ENCODE measurements at places on chromosomes 1 and 21.
A peak's percentile ranks its signal among the peaks of the same experiment; 100 is the strongest.

DNA sequence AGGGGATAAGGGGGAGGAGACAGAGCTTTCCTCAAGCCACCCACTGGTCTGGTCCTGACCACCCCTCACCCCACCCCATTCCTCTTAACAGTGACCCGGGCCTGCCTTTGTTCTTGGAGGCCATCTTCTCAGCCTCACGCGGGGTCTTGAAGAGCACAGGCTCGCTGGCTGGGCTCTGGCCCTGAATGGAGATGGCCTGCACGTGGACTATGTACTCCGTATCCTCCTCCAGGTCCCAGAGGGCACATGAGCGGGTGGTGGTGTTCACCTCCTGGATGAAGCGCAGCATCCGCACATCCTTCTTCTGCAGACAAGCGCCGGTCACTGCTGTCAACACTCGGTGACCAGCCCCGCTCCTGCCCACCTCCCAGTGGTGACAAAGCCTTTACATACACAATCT lies 2.6 kb downstream of the FNDC5 start:
- DNase-seq = no peak

DNA sequence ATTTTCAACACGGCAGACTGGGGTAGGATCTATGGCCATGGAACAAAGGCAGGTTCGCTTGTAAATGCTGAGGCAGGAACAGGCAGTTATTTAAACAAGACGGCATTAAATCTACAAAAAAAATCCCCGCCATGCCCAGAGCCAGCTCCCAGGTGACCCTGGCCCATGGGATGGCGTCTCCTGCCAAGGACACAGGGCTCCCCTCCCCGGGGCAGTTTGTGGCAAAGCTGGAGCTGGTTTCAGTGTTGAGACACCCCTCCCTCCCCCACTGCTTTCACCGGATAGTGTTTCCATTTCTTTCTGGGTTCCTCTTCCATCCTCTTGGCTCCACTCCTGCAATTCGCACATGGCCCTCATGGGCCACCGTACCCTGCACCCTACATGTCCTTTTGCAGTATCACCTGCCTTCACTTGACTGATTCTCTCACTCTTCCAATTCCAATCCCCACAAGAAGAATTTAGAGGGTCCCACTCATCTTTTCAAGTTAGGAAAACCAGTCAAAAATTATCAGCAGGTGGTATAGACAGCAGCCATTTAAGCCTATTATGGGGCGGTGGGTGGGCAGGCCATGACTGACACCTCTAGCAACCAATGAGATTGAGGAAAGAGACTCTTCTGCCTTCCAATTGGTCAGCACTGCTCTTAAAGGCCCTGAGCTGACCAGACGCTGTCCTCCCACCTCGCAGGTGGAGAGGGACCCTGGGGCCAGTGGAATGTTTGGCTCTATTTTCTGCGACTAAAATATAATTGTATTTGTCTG lies 52.0 kb downstream of the OLIG1 start:
- DNase-seq = no peak

GRCh38 chr21:27082431-27083010 lies 115.6 kb upstream of the ADAMTS5 start:
- DNase-seq = no peak

DNA sequence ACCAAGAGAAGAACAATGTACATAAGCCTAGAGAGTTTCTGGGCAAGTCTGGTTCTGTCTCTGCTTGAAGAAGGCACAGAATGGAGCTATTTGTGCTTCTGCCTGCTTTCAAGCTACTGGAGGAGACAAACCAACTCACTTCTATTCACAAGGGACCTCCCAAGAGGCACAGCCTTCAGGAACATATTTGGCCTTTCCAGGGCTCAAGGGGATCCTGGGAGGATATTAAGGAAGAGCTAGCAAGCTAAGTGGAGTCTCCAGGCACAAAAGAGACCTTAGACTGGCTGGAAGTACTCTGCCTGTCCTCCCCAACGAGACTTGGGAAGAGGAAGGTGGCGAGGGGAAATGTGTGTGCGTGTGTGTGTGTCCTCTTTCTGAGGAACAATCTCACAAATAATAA lies at the start of gene OR6Y1:
Gene OR6Y1 (minus strand): TSS at position 54 of the 400 bp plus-strand sequence. CDS start 6,300 bp downstream, outside the sequence.
- no peak for DNase-seq

DNA sequence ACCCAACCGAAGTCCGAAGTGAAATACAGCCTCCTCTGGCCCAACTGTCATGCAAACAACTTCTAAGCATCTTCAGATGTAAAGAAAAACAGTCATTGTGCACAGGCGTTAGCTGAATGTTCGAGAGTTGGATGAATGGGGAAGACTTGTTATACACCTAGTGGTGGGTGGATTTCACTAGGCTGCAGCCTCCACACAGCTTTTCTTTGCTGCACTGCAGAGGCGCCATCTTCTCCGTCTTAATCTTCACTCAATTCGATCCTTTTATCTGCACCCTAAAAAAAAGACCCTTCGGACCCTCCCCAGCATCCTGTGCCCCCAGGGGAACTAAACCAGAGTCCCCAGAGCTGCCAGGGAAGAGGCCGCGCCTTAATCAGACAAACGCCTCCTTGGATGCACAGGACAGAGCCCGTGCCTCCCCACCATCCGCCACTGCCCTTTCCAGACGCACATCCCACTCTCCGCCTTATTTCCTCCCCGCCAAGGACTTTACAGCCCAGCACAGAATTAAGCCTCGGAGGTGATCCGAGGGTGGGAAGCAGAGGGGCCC lies 1.4 kb downstream of the APP start:
- peak; percentile 77 for DNase-seq

GRCh38 chr21:45164124-45164511 lies 89.7 kb downstream of the ADARB1 start:
- DNase-seq = no peak

DNA sequence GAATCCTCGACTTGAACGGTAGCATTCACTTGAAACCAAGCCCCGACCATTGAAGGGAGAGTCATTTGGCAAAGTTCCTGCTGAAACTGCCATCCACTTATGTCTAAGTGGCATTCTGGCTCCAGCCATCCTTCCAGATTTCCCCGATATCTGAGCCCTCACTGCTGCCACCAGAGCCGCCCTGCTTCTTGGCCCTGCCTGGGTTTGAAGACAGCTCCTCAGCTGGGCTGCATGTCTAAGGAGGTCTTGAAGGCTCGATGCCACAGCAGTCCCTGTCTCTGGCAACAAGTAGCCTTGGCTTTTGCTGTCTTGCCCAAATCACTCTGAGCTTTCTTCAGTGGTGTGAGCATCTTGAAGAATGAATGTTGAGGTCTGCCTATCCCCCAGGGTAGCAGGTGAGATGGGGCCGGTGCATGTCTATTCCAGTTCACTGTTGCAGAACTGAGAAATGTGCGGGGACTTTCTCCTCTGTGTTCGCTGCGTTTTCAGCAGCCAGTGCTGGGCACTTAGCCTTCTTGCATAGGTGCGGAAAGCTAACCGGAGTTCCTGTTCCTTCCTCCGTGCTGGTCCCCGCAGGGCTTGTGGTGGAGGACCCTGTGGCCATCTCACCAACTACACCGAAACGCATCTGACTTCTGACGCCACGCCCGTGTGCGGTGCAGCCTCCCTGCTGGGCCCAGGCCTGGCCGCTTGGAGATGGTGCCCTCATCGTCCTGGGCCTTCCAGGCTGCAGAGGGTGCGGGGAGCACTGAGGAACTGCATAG lies 29.2 kb downstream of the MAN1C1 start:
- no peak for DNase-seq

- no peak for DNase-seq
These were observed 6.5 kb downstream of the SDF4 start for GRCh38 chr1:1225238-1225845.

GRCh38 chr1:147052143-147052542 lies 114.0 kb downstream of the NBPF12 start:
- no peak for DNase-seq

- no peak for DNase-seq
These were observed 350.9 kb upstream of the ADGRL2 start for GRCh38 chr1:81449786-81450185.

DNA sequence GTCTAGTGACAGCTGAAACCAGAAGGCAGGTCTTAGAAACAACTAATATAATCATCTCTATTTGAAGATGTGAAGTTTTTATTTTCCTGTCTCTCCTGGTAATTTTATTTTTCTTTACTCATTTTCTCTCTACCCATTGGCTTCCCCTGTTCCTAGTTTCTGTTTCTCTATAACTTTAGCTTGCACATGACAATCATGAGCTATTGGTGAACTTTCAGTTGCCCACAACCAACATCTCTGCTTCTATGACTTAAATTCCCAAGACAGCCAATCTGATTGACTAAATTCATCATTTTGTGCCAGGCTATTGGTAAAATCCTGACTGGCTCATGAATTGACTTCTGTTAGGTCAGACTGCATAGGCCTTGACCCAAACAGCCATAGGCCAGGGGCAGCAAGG lies 13.7 kb upstream of the ACADM start:
- no peak for DNase-seq

- DNase-seq = peak; percentile 71
These were observed 26.9 kb downstream of the ITPKB start for GRCh38 chr1:226711976-226712741.

- DNase-seq = no peak
These were observed 102.7 kb downstream of the RNF220 start for GRCh38 chr1:44507490-44508396.

DNA sequence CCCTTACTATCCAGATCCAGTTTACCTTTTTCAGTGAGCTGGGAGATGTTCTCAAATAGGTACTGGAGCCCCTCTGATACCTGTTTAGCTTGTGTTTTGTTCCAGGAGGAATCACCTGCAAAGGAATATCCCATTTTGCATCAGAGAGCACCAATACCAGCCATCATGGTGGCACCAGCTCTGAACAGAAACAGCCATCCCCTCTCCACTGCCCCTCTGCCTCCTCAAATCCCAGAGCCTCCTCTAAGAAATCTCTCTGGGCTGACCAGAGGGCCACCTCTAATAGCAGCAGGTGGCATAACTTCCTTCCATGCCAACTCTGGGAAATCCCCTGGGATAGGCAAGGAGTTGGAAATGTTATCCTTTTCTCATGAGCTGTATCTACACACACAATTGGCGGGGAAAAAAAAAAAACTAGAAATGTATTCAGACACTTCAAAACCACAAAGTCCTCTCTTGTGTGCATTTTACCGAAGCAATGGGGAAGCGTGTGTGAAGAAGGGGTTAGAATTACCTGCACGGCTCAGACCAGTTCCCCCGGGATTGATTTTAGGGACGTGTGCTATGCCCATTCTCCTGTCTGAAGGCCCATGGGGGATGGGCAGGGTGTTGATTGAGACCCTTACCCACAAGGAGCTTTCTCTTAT lies 2.4 kb downstream of the PGLYRP4 start:
- DNase-seq = peak; percentile 31

DNA sequence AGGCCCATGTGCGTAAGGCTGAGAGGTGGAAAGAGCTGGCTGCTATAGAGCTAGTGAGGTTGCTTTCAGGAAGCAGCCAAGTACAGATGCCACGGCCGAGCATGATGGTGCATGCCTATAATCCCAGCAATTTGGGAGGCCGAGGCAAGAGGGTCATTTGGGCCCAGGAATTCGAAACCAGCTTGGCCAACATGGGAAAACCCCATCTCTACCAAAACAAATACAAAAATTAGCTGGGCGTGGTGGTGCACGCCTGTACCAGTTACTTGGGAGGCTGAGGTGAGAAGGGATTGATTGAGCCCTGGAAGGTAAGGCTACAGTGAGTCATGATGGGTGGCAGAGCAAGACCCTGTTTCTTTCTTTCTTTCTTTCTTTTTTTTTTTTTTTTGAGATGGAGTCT lies 2.7 kb downstream of the CCDC24 start:
- no peak for DNase-seq

Data from GM13976 (cell line).